Trophoblast cell (in vitro differentiated cells and primary cell): ENCODE measurements at places on chromosomes 7 and 10.

- DNase-seq: no peak
Observed at GRCh38 chr10:60130130-60130579, 223.8 kb upstream of the CCDC6 start.

- no peak for DNase-seq
Observed at GRCh38 chr10:119575991-119576390, 20.8 kb downstream of the TIAL1 start.

DNA sequence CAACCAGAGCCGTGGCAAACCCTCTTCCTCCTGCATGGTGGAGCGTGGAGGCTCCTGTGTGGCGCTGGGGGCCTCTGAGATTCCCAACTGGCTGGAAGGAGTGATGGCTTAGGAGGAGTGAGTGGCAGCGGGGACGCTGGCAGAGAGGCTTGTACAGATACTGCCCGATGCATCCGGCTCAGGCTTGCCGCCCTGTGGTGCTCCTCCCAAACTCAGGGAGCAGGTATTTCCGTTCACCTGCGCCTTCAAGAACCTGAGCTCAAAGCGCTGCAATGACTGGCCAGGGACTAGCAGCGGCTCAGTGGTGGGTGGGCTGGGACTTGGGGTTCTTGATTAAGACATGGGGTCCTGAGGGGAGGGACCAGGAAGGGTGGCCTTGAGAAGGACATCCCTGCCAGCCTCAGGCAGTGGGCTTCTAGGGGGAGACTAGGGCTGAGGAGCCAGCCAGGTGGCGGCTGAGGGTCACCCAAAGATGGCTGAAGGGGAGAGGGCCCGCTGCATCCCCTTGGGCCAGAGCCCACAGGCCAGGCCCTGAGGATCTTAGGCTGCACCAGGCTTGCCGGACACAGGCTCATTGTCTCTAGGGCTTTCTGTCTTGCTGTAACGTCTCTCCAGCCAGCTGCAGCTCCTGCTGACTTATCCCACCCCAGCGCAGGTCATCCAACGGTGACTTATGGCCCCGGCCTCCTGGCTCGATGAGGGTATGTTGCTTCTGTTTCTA is 3.2 kb downstream of the ZNF775 start:
- DNase-seq: no peak

DNA sequence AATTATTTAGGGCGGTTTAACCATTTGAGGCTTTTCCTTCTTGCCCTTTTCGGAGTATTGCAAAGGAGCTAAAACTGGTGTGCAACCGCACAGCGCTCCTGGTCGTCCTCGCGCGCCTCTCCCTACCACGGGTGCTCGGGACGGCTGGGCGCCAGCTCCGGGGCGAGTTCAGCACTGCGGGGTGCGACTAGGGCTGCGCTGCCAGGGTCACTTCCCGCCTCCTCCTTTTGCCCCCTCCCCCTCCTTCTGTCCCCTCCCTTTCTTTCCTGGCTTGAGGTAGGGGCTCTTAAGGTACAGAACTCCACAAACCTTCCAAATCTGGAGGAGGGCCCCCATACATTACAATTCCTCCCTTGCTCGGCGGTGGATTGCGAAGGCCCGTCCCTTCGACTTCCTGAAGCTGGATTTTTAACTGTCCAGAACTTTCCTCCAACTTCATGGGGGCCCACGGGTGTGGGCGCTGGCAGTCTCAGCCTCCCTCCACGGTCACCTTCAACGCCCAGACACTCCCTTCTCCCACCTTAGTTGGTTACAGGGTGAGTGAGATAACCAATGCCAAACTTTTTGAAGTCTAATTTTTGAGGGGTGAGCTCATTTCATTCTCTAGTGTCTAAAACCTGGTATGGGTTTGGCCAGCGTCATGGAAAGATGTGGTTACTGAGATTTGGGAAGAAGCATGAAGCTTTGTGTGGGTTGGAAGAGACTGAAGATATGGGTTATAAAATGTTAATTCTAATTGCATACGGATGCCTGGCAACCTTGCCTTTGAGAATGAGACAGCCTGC is 3.1 kb downstream of the FZD1 start:
- DNase-seq: no peak

DNA sequence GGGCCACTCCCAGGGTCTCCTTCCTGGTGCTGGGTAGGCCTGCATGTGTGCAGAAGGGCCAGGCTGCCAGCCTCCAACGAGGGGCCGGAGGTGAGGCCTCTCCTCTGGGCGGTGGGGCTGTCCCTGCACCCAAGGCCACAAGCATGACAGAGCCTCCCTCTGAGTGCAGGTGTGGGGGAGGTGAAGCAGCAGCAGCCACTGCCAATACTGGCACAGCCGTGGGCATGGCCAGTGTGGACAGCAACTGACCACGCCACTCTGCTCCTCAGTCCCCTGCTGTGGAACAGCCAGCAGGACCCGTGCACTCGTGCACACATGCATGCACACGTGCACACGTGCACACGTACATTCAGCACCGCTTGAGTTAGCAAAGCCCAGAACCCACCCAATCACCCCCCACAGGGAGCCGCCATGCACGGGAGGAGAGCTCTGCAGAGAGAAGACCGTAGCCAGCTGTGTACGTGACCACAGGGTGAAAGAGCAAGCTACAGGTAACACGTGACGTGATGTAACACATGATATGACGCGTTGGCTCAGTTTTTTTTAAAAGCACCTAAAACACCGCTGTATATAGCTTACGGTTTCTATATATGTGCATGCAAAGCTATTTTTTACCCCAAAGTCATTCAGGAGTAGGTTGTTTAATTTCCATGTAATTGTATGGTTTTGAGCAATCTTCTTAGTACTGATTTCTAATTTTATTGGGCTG is 23.1 kb downstream of the PAPOLB start:
- DNase-seq: no peak

DNA sequence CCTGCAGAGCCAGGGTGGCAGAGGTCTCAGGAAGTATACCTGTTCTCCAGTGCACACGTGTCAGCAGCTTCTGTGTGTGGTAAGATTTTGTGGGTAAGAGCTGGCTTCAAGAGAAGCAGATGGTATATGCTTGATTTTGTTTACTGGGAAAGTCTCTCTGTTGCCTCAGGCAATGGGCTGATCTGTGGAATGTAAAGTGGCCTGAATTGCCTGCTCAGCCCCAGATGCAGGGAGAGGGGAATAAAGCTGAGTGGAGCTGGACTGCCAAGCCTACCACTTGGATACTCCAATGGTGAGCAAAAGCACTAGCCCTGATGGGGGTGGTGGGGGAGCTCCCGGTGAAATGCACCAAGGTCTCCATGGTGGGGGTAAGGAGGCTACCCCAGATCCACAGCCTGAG is 156.1 kb downstream of the WDR11 start:
- DNase-seq: peak; percentile 63

DNA sequence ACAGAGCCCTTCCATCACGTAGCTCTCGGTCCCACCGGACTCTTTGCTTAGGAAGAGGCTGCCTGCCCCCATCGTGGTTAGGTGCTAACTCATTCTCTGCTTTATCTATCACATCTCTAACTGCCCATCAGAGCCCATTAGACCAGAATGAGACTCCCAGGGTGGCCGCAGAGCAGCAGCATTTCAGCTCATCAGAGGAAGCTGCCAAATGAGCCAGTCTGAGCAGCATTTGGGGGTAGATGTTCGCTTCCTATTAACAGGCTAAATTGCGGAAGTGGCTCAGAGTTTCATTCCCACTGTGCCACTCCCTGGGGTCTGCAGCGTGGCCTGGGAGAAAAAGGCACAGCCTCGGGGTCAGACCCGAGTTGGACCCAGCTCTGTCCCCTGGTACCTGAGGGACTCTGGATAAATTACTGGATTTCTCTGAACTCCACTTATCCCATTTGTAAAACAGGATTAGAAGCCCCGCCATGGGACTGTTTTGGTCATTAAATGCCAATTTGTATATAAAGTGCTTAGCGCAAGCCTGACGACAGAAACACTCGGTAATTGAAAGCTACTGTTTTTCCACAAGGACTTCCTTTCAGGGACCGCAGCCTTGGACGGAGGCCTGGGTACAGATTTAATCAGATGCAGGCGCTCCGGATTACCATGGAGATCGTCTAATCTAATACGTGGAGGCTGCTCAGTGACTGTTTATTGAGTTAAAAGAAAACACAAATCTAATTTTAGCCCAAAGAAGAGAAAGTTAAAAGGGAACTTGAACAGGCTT is 73.8 kb upstream of the PRLHR start:
- no peak for DNase-seq

- DNase-seq: no peak
Observed at GRCh38 chr10:1869861-1870260, 132.5 kb upstream of the ADARB2 start.

DNA sequence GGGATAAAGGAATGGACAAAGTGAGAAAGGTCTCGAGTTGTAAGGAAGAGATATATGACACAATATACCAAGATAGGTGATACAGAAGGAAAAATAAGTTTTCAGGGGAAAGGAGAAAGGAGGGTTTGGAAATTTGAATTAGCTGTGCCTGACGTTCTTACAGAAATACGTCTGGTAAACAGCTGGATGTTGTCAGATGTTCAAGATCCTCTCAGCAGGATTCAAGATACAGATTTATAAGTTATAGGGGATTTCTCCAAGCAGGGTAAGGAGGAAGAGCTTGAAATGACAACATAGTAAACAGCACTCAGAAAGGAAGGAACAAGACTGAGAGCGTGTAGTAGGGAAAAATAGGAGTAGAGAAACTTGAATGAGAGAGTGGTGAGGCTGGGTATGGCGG is 1184.1 kb downstream of the TYW1 start:
- no peak for DNase-seq

GRCh38 chr10:60974463-60975149 is 30.6 kb upstream of the RHOBTB1 start:
- DNase-seq: no peak

GRCh38 chr10:31939797-31940708 is 11.4 kb upstream of the ARHGAP12 start:
- DNase-seq: no peak

DNA sequence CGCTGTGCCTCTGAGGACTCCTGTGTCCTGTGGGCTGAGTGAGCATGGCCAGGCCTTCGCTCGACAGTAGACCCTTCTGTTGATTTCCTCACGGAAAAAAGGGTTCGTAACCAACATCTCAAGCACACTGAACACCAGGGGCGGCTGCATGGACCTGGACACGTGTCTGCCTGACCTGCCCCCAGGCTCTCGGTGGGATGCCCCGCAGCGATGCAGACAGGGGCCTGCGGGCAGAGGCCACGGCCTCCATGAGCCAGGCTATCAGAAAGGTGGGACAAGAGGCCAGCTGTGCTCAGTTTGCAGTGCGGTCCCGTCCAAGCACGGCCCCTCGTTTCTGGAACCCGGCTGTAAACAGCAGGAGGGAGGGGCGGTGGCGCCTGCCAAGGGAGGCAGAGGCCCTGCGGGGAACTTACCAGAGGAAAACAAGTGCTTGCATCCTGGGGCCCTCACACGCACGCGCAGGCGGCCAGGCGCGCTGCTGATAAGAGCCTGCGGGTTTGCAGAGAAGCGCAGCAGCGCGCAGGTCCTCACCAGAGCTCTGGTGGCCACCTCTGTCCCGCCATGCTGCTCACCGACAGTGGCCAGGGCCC is 10.6 kb downstream of the GPR146 start:
- DNase-seq: peak; percentile 93

GRCh38 chr7:100466653-100467605 is 2.9 kb upstream of the SPACDR start:
- no peak for DNase-seq

GRCh38 chr7:132117636-132118035 is 458.6 kb downstream of the PLXNA4 start:
- DNase-seq: no peak

DNA sequence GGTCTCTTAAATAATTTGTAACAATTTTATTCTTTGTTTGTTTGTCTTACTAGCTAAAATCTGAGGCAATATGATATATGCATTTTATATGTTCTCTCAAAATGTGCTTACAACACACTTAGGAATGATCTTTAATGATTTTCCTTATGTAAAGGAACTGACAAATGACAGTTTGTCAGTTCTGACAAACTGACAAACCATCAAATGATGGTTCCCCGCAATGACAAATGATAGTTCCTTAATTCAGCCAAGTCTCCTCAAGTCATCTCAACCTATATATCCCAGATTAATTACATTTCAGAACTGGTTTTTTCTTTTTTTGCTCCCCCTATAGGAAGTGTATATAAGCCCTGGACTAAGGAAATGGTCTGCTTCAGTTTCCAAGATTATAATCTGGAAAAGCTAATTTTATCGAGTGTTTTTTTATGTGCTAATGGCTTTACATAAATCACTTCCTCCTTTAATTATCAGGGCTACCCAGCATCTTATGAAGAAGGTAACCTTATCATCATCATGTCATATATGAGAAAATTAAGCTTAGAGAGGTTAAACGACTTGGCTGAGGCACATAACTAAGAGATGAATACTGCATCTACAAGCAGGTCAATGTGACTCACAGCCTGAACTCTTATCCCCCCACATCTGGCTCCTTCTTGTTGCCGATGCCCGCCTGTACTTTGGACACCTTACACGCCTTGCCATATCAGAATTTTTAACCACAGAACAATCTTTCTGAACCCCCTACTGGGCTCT is 75.1 kb downstream of the RELN start:
- DNase-seq: no peak

DNA sequence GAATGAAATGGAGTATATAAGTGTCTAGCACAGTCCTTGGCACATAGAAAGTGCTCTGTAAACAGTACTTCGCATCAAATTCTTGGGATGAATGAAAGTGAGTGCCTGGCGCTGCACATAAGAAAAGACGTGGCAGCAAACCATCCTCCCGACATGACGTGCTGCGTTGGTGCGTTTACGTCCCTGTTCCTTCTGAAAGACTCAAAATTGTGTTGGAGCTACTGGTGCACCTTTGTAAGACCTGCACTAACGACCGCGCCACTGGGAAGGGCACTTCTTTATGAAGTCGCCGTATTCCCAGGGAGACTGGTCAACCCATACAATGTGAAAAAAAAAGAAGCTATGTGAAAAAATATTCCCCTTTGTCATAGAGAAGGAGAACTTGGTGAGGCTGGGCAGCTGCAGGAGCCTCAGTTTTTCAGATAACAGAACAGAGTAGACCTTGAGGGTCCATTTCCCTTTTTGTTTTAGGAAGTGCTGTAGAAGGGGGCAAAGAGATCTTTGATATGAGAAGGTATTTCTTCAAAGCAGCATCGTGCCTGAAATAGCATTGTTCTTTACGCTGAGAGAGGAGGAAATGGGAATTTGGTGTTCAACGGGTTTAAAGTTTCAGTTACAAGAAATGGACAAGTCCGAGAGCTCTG is 91.7 kb downstream of the PTPRE start:
- no peak for DNase-seq

DNA sequence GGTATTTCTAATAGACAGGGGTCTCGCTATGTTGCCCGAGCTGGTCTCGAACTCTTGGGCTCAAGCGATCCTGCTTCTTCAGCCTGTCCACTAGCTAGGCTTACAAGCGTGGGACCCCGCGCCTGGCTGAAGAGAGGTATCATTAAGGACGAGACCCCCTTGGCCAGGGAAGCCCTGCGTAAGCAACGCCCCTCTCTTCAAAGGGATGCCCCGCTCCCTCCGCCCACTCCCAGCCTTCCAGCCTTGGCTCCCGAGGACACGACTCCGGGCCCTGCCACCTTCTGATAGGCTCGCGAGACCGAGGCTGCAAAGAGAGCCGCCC is 220 bp upstream of the ZKSCAN5 start:
- peak; percentile 99 for DNase-seq
